ENCODE measurements at places on chromosomes 1 and 21.

DNA sequence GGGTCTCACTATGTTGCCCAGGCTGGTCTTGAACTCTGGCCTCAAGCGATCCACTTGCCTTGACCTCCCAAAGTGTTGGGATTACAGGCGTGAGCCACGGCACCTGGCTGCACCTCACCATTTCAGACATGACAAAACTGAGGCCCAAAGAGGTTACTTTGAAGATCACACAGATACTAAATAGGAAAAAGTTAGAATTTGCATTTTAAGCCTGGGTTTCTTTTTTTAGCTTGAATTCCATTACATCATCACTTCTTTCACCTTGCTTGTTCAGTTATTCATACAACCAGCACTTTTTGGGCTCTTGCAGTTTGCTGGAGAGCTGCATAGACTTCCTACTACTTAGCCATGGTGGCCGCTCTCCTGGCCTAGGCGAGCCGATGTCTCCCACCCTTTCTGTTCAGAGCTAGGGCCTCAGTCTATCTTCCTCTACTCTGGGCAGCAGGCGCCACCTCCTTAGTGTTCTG is 16.3 kb upstream of the CD2 start:
- DNase-seq = no peak

DNA sequence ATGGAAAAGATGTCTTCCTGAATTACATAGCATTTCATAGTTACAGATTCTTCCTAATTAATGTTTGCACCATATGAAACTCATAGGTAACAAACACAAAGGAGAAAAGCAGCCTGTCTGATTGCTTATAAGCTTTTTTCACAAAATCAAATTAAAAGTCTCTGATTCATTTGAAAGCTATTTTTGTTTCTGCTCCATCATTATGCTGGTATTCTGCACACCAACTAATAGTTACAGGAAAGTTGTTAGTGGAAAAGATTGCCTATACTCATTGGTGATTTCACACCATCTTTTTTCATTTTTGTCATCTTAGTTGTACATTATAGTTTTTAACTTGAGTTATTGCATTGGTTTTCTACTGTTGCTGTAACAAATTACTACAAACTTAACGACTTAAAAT is 70.0 kb downstream of the PRKAA2 start:
- DNase-seq = peak; percentile 10

GRCh38 chr21:28791595-28792282 is 200.9 kb downstream of the LTN1 start:
- no peak for DNase-seq

DNA sequence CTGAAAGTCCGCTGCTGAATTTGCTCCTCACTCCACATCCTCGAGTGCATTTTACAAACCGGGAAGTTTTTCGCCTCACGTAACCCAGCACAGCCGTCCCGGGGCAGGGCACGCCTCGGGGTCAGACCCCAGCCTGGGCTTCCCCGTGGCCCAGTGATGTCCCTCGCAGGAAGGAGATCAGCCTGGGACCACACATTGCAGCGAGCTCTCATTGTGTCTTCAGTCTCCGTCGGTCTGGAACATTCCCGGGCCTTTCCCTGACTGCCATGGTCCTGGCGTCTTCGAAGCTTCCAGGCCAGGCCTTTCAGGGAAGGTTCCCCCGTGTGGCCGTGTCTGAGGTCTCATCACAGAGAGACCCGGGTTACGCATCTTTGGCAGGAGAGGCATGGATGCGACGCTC is 43.5 kb downstream of the MORN1 start:
- DNase-seq = no peak

GRCh38 chr1:227185291-227185690 is 133.0 kb downstream of the CDC42BPA start:
- DNase-seq = no peak
